ENCODE measurements at places on chromosomes 2 and 18.

- H3K4me1 ChIP-seq: peaks cover 19% of the 10 kb centered on the region
- DNase-seq: no peak
- peaks cover 7% of the 10 kb centered on the region for H3K36me3 ChIP-seq
Observed at GRCh38 chr2:43387092-43388062, 161.0 kb upstream of the ZFP36L2 start.

GRCh38 chr2:159326569-159327255 is 40.2 kb upstream of the WDSUB1 start:
- peaks cover 9% of the 10 kb centered on the region for H3K36me3 ChIP-seq
- no peak overlapping the region for H3K27ac ChIP-seq
- no peaks in the 10 kb centered on the region for H3K27me3 ChIP-seq
- no peak overlapping the region for H3K4me3 ChIP-seq
- H3K4me1 ChIP-seq: no peaks in the 10 kb centered on the region

DNA sequence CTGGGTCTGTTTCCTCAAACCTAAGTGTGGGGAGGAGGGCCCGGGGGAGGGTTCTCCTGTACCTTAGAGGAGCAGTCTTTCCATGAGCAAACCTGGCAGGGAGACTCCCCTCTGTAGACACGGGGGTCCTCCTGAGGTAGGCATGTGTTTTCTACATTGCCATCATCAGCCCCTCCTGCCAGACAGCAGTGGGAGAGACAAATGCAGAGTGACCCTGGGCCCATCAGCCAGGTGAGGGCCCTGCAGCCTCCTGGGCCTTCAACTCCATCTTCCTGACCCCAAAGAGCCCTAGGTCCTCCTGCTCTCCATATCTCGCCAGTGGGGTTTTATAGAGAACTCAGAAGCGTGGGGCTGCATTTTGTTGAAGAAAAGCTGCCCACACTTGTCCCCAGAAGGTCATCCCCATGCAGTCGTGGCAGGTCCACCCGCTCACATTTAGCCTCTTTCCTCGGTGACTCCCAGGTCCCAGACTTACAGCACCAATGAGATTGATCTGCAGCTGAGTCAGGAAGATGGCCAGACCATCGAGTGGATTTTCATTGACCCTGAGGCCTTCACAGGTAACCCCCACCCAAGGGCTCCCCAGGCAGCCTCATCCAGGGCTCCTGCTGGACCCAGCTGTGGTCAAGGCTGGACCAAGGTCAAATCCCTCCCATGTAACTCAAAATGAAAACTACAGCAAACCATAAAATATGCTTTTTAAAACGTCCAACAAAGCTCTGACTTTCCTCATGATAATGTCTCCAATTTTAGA is 2.6 kb downstream of the CHRNG start:
- DNase-seq: no peak
- H3K4me3 ChIP-seq: no peak overlapping the region
- no peak overlapping the region for H3K27ac ChIP-seq
- H3K4me1 ChIP-seq: peaks cover 4% of the 10 kb centered on the region

DNA sequence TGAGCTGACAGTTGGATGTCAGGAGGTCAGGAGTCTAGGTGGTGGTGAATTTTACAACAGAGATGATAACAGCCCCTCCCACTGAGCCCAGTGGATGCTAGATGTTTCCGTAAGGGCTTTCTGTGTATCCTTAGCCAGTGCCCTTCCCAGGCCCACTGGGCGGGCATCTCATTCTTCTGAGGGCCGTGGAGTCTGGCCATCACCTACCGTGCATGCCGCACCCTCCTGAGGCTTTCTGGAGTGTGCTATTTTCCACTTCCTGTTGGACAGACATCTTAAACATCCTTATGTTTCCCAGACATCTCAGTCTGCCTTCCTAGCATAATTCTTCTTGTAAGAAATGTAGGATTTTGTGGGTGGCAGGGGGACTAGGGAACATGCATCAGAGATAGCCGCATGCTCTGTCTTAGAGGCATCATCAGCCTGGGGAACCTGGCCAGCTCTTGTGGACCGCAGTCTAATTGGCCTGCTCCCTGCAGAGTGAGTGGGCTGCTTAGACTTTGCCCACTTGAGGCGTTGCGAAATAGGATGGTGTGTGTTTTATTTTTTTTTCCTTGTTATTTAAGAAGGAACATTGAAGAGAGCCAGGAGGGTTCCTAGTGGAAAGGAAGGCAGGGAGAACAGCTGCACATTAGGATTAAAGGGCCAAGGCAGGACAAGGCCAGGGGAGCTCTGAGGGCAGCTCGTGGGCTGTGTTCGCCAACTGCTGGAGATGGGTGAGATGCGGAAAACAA is 135.8 kb downstream of the SH3RF3 start:
- H3K36me3 ChIP-seq: no peaks in the 10 kb centered on the region
- no peak overlapping the region for H3K27ac ChIP-seq
- DNase-seq: no peak
- H3K4me1 ChIP-seq: peaks cover 3% of the 10 kb centered on the region

DNA sequence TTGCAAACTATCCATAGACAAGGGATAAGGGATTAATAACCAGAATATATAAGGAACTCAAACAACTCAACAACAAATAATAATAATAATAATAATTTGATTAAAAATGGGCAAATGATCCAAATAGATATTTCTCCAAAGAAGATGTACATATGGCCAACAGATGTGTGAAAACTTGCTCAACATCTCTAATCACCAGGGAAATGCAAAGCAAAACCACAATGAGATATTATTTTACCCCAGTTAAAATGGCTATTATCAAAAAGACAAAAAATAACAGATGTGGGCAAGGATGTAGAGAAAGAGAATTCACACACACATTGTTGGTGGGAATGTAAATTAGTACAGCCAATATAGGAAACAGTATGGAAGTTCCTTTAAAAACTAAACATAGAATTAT is 26.9 kb downstream of the DNAH7 start:
- no peak overlapping the region for H3K4me3 ChIP-seq
- DNase-seq: no peak
- no peak overlapping the region for H3K27ac ChIP-seq
- H3K4me1 ChIP-seq: peaks cover 7% of the 10 kb centered on the region
- H3K27me3 ChIP-seq: no peaks in the 10 kb centered on the region

- H3K4me3 ChIP-seq: no peak overlapping the region
- no peaks in the 10 kb centered on the region for H3K27me3 ChIP-seq
- no peaks in the 10 kb centered on the region for H3K36me3 ChIP-seq
- no peak overlapping the region for H3K27ac ChIP-seq
Observed at GRCh38 chr2:41038408-41038807, 586.5 kb upstream of the SLC8A1 start.

GRCh38 chr2:196341277-196341841 is 170.0 kb upstream of the STK17B start:
- H3K4me3 ChIP-seq: no peak overlapping the region
- no peaks in the 10 kb centered on the region for H3K27me3 ChIP-seq
- peaks cover 6% of the 10 kb centered on the region for H3K4me1 ChIP-seq

DNA sequence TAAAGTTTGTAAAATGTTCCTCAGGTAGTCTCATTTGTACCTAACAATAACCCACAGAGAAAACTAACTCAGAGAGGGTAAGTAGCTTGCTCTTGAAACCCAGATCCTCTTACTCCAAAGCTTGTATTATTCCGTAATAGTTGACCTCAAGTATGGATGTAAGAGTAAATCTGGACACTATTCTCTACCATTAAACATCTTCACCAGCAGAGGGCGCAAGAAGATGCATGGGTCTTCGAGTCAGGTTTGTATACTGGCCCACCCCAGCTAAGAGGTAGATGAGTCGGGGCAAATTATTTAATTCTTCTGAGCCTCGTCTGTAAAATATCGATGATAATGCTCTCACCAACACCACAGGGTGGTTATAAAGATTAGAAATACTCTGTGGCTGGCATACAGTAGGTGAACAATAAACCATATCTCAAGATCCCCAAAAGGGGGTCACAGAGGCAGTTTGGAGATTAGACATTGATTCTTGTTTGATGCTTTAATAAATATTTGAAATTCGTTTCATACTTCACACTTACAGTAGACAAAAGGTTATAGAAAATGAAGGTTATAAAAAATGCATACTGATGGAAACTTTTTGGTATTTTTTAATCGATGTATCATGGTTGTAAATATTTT is 3.5 kb upstream of the CABLES1 start:
- H3K27ac ChIP-seq: no peak overlapping the region
- H3K36me3 ChIP-seq: no peaks in the 10 kb centered on the region
- peaks cover 28% of the 10 kb centered on the region for H3K27me3 ChIP-seq
- peaks cover 14% of the 10 kb centered on the region for H3K4me1 ChIP-seq
- H3K4me3 ChIP-seq: no peak overlapping the region

DNA sequence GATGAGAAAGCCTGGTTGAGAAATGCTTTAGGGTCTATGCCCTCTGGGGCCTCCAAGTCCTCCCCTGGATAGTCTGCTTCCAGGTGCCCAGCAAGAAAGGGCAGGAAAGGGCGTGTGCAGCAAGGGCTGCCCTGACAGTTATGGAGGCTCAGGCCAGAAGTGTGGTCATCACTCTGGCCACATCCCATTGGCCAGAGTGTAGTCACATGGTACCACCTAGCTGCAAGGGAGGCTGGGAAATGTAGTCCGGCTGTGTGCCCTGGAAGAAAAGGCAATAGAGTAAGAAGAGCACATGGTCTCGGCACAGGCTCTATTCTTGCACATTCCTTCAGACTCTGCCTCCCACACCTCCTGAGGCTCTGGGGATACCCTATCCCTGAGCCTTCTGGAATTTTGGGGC is 35.7 kb downstream of the ODC1 start:
- no peaks in the 10 kb centered on the region for H3K27me3 ChIP-seq
- no peak overlapping the region for H3K4me3 ChIP-seq
- H3K36me3 ChIP-seq: peaks cover 5% of the 10 kb centered on the region

GRCh38 chr2:160838691-160839090 is 321.5 kb upstream of the TANK start:
- H3K4me3 ChIP-seq: no peak overlapping the region
- H3K27ac ChIP-seq: no peak overlapping the region
- no peaks in the 10 kb centered on the region for H3K27me3 ChIP-seq
- DNase-seq: no peak
- no peaks in the 10 kb centered on the region for H3K36me3 ChIP-seq

DNA sequence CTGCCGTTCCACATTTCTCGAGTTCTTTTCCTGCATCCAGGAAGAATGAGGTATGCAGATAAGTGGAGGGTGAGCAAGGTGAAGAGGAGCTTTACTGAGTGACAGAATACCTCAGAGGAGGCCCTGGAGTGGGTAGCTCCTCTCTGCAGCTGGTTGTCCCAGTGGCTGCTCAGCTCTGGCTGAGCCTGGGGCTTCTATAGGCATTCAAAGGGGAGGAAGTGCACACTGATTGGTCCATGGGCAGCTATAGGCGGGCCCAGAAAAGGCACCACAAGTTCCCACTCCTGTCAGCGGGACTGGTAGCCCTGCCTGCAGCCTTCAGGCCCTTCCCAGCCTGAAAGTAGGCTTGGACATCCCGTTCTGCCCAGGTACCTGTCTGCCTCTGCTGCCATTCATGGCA is 94.7 kb downstream of the DOK6 start:
- DNase-seq: no peak
- peaks cover 2% of the 10 kb centered on the region for H3K36me3 ChIP-seq
- peaks cover 4% of the 10 kb centered on the region for H3K27me3 ChIP-seq
- H3K27ac ChIP-seq: no peak overlapping the region

- no peaks in the 10 kb centered on the region for H3K36me3 ChIP-seq
- H3K27me3 ChIP-seq: no peaks in the 10 kb centered on the region
- DNase-seq: no peak
- H3K4me1 ChIP-seq: peaks cover 17% of the 10 kb centered on the region
- H3K27ac ChIP-seq: no peak overlapping the region
Observed at GRCh38 chr2:170354388-170354787, 176.4 kb downstream of the MYO3B start.

- H3K27ac ChIP-seq: no peak overlapping the region
- no peaks in the 10 kb centered on the region for H3K4me1 ChIP-seq
- H3K4me3 ChIP-seq: no peak overlapping the region
Observed at GRCh38 chr2:72271276-72271614, 123.6 kb upstream of the CYP26B1 start.

- H3K4me3 ChIP-seq: no peak overlapping the region
- no peak for DNase-seq
- H3K4me1 ChIP-seq: no peaks in the 10 kb centered on the region
Observed at GRCh38 chr2:103353774-103354173, 591.9 kb downstream of the TMEM182 start.

GRCh38 chr2:101173707-101174295 is 22.6 kb upstream of the TBC1D8 start:
- H3K36me3 ChIP-seq: peaks cover 2% of the 10 kb centered on the region
- peak overlapping the region; percentile 87 for H3K27ac ChIP-seq
- peaks cover 21% of the 10 kb centered on the region for H3K4me1 ChIP-seq
- peak; percentile 82 for DNase-seq
- no peak overlapping the region for H3K4me3 ChIP-seq

DNA sequence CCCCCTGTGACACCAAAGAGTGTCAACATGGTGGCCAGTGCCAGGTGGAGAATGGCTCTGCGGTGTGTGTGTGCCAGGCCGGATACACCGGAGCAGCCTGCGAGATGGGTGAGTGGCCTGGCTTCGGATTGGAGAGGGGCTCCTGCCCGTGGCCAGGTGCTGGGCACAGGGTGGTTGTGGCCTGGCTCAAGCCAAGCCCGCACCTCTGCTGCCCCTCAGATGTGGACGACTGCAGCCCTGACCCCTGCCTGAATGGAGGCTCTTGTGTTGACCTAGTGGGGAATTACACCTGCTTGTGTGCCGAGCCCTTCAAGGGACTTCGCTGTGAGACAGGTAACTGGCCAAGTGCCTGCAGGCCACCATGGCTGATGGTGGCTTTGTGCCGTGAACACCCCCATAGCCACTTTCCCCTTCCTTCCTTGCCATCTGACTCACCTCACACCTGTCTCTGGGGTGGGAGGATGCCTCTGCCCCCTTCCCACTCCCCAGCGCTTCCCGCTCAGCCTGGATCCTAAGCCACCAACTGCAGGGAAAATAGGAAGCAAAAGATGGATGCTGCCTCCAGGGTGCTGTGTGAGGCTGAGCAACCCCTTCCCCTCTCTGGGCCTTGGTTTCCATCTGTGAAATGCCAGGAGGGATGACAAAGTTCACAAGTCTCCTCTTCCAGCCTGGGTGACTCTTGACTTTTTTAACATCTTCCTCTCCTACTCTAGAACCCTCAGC is 41.8 kb downstream of the SNED1 start:
- no peak overlapping the region for H3K27ac ChIP-seq
- peaks cover 15% of the 10 kb centered on the region for H3K4me1 ChIP-seq
- no peak for DNase-seq
- peaks cover 6% of the 10 kb centered on the region for H3K36me3 ChIP-seq

- H3K4me1 ChIP-seq: no peaks in the 10 kb centered on the region
- H3K27ac ChIP-seq: no peak overlapping the region
- no peaks in the 10 kb centered on the region for H3K27me3 ChIP-seq
- peaks cover 1% of the 10 kb centered on the region for H3K36me3 ChIP-seq
- DNase-seq: no peak
- no peak overlapping the region for H3K4me3 ChIP-seq
Observed at GRCh38 chr2:1360144-1360543, 53.1 kb upstream of the TPO start.

DNA sequence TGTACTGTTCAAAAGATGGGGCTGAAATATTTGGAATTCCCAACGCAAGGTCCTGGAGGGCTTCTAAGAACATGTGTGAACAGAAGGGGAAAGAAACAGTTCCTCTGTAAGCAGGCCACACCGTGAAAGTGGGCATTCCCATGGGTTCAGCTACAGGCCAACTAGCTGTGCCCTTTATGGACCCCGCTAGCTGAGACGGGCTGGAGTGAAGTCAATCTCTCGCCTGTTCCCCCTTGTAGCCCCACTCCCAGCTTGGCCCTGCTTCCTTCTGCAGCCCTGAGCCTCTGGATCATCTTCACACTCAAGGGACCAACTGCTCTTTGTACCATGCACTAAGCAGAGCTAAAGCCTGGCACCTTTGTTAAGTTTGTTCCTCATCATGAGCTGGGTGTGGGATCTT is 55.4 kb downstream of the POLR1A start:
- H3K27me3 ChIP-seq: no peaks in the 10 kb centered on the region
- DNase-seq: no peak
- H3K27ac ChIP-seq: no peak overlapping the region
- no peaks in the 10 kb centered on the region for H3K4me1 ChIP-seq

All from activated naive CD4-positive, alpha-beta T cell treated with anti-CD3 and anti-CD28 coated beads for 36 hours (primary cell).